ENCODE measurements at places on chromosomes 11 and 22. TPM values are rescaled to one million over a fixed set of nuclear protein-coding genes. Genes with fewer than 3 reads are reported as not detected.

The OR4D10 gene
- not detected for total RNA-seq

The PGA4 gene
- total RNA-seq: 0.82 TPM

The RAPSN gene
- total RNA-seq: not detected

The PRRG4 gene
- under 0.01 TPM for total RNA-seq

The WT1 gene
- not detected for total RNA-seq

The OR10D3 gene
- not detected for total RNA-seq

The SUSD2 gene
- total RNA-seq: under 0.01 TPM

The TRAF6 gene
- total RNA-seq: 13.0 TPM

The PANX2 gene
- total RNA-seq: 2.0 TPM

The C11orf65 gene
- total RNA-seq: 0.41 TPM

The RFPL2 gene
- 1.2 TPM for total RNA-seq

The SLN gene
- total RNA-seq: 35.5 TPM

The KLHDC7B gene
- not detected for total RNA-seq

The GNAZ gene
- total RNA-seq: 183 TPM

The OR51I1 gene
- not detected for total RNA-seq

The OLFML1 gene
- total RNA-seq: 1.6 TPM

The TRIM6 gene
- 0.41 TPM for total RNA-seq

Data from frontal cortex (tissue), 4 donors.